SJSA1 (cell line): ENCODE measurements at places on chromosomes 6 and 20. TPM values are rescaled to one million over a fixed set of nuclear protein-coding genes. Genes with fewer than 3 reads are reported as not detected.

LIME1 gene
- total RNA-seq = 10.2 and 38.5 TPM in 2 replicates

DNA sequence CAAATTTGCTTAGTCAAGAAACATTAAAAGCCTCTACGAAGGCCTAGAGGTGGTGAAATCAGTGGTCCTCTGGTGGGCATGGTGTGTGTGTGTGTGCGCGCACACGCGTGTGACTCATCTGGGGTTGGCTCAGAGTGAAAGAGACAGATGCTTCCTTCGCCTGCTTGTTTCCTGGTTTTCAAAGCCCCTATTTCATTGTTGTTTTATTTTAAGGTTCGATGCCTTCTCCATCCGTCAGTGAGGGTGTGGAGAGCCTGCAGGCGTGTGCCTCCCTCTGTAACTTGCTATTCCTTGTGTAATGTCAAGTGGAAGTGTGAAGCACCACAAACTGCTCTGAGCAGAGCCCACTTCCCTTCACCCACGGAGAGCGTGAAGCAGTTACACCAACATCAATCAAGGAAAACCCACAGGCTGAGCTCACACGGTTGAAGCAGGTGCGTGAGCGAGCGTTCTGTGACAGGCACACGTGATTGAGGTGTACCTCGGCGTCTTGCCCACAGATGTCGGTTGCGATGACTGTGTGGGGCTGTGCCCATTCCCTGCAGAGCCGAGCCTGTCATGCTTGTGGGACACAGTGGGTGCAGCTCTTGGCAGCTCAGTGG lies 233.9 kb downstream of the PRL start:
- H3K27me3 ChIP-seq = no peaks in the 10 kb centered on the region
- H3K4me1 ChIP-seq = peaks cover 3% of the 10 kb centered on the region; the same call in 1 of the 2 replicates
- H3K27ac ChIP-seq = no peak overlapping the region
- H3K4me3 ChIP-seq = no peak overlapping the region
- H3K36me3 ChIP-seq = no peaks in the 10 kb centered on the region

DNA sequence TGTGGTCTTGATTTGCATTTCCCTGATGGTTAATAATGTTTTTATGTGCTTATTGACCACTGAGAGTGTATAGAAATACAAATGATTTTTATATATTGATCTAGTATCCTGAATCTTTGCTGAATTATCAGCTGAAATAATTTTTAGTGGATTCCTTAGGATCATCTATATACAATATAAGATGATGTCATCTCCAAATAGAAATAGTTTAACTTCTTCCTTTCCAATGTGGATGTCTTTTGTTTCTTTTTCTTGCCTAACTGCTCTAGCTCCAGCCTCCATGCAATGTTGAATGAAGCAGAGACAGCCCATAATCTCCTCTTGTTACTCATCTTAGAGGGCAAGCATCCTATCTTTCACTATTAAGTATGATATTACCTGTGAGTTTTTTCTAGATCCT lies 226.4 kb downstream of the GMDS start:
- no peaks in the 10 kb centered on the region for H3K36me3 ChIP-seq
- no peak overlapping the region for H3K4me3 ChIP-seq
- peaks cover 4% of the 10 kb centered on the region for H3K4me1 ChIP-seq
- H3K27me3 ChIP-seq = no peaks in the 10 kb centered on the region

DNA sequence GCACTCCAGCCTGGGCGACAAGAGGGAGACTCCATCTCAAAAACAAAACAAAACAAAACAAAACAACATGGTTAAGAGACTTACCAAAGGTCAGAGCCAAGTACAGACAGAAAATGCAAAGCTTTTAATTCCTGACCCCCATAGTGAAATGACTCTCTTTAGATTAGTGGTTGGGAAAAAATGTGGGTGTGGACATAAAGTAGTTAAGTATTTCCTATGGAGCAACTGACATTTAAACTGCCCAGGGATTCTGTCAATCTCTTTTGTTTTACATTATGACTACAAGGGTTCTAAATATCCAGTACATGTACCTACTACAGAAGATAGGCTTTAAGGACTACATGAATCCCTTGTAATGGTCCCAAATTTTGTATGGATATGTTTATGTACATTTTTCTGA lies 75.1 kb downstream of the IRAK1BP1 start:
- H3K36me3 ChIP-seq = peaks cover 52% of the 10 kb centered on the region
- H3K27ac ChIP-seq = no peak overlapping the region
- H3K27me3 ChIP-seq = no peaks in the 10 kb centered on the region
- DNase-seq = no peak

DNA sequence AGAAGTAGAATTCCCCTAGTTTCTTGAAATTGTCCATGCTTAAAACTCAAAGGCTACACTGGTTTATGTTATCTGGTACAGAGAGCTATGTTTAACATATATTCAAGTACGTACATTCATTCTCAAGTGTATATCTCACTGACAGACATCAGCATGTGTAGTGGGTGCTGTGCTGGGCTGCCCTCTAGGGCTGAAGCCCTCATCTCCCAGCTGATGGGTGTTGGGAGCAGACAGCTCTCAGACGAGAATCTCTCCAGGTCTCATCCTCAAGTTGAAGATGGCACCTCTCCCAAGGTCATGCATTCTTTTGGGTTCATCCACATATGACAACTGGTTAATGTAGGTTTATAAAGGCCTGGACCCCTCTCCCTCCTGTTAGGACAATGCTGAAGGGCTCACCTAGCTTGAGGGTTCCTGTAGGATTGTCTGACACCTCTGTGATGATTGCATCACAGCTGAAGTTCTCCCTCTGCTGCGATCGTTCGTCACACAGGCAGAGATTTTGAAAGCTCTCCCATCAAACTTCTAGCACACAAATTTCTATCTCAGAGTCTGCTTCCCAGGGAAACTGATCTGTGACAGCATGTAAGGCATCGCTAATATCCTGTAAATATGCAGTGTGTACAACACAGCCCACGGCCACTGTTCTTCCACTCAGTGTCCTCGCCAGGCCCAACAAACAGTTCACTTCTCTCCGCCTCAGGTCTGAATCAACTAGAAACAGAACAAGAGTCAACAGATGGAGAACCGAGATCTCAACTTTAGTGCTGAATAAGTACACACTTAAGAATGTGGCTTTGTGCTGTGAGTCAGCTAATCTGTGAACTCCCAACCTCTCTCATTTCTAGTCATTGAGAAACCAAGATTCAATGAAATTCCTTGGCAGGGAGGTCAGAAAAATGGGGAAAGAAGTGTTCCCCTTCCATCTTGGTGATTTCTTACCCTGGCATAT lies 43.2 kb downstream of the PREP start:
- DNase-seq = peak; percentile 50
- peaks cover 11% of the 10 kb centered on the region for H3K4me1 ChIP-seq
- no peaks in the 10 kb centered on the region for H3K27me3 ChIP-seq
- peak overlapping the region; percentile 55 for H3K27ac ChIP-seq
- peaks cover 14% of the 10 kb centered on the region for H3K36me3 ChIP-seq

DNA sequence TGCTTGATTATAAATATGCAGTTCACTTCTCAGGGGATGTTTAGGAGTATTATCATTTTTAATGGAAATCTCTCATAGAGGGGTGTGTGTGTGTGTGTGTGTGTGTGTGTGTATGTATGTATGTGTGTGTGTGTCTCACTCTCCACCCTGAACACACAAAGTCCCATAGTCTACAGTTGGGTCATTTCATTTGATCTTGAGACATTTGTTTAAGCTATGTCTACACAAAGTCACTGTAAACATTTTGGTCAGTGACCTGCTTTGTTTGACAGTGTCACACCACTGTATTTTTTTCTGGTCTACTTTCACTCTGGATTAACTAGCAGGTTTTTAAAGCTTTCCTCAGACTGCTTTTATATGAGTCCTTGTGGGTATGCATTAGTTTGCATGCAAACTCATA lies 215.2 kb downstream of the GRIK2 start:
- DNase-seq = no peak
- no peaks in the 10 kb centered on the region for H3K4me1 ChIP-seq
- no peaks in the 10 kb centered on the region for H3K36me3 ChIP-seq
- no peaks in the 10 kb centered on the region for H3K27me3 ChIP-seq
- no peak overlapping the region for H3K4me3 ChIP-seq

CDSN gene
- total RNA-seq = not detected in 2 replicates

- H3K27ac ChIP-seq = no peak overlapping the region
- H3K4me1 ChIP-seq = no peaks in the 10 kb centered on the region
- no peaks in the 10 kb centered on the region for H3K36me3 ChIP-seq
- H3K27me3 ChIP-seq = no peaks in the 10 kb centered on the region
- no peak overlapping the region for H3K4me3 ChIP-seq
Measured at GRCh38 chr6:96975852-96976251, 51.3 kb downstream of the KLHL32 start.

GRCh38 chr6:38400101-38400500 lies 239.6 kb downstream of the BTBD9 start:
- no peak overlapping the region for H3K27ac ChIP-seq
- H3K4me3 ChIP-seq = no peak overlapping the region
- no peaks in the 10 kb centered on the region for H3K4me1 ChIP-seq

RPS21 gene
- 1,057 and 1,367 TPM in 2 replicates for total RNA-seq
